Stimulated activated CD8-positive, alpha-beta memory T cell treated with anti-CD3 and anti-CD28 coated beads, Interleukin-7, amount 100 ng/mL, for 48 hours (primary cell): ENCODE measurements at places on chromosomes 12 and 14.

- no peak for DNase-seq
These were observed 243.5 kb upstream of the DAAM1 start for GRCh38 chr14:58944968-58945356.

DNA sequence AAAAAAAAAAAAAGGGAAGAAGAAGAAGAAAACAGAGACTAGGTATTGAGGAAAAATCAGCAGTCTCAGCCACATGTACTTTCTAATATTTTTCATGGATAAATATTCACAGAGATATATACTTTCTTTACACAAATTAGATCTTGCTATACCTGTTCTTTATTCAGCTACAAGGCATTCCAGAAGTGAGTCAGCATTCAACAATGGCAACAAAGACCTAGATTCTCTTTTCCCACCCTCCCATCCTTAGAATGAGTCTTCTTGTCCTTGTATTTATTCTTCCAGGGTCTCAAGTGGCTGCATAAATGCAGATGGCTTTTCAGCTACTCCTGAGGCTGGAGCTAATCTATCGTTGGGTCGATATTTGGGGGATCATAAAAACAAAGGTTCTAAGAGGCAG lies 93.0 kb downstream of the NT5DC3 start:
- no peak for DNase-seq

DNA sequence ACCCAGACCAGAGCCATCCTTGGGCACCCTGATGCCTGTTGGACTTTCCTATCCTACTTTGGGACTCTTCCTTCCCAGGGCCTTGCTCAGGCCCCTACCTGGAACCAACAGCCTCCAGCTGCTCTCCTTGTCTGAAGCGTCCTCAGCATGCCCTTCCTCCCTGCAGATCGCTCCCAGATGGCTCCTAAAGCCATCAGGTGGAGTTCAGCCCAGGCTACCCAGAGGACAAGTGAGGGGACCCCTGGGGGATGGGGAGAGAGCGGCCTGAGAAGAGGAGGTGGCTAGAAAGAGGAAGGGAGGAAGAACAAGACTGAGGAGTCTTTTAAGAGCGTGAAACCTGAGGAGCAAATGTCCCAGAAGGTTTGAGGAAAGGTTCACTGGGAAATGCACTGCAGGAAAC lies 236.6 kb downstream of the ZFP36L1 start:
- no peak for DNase-seq

- no peak for DNase-seq
These were observed 14.9 kb downstream of the EEA1 start for GRCh38 chr12:92914170-92914569.

DNA sequence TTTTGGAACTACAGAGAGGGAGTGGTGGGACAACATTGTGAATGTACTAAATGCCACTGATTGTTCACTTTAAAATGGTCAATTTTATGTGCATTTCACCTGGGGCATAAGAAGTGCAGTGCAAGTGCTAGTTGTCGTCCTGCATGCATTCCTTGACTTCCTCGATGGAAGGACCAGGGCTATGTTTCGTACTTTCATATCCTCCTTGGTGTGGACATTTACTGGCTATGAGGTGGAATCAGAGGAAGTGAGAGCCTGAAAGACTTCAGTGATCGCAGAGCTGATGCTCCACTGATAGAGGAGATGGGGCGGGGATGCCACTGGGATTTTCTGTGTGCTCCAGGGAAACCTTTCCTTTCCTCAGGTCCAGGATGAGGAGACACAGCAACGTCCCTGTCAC lies 54.1 kb upstream of the DDX11 start:
- no peak for DNase-seq

DNA sequence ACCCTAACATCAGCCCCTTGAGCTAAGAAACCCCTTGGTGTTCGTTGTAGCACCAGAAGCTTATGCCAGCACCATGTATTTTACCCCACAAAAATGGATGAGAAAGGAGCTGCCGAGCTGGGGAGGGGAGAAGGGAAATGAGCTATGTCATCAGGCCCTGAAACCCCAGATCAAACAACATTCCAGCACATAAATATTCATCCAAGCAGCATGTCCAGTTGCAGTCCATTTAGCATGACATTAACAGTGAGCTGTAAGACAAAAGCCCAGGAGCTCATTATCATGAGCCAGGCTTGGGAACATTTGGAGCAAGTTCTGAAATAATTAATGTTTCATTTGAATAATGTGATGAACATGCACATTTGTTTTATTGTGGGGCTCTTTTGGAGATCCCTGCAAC lies 630.1 kb upstream of the TMEM132C start:
- DNase-seq, result no peak

GRCh38 chr12:90281154-90281868 lies 572.7 kb upstream of the ATP2B1 start:
- DNase-seq, result no peak

DNA sequence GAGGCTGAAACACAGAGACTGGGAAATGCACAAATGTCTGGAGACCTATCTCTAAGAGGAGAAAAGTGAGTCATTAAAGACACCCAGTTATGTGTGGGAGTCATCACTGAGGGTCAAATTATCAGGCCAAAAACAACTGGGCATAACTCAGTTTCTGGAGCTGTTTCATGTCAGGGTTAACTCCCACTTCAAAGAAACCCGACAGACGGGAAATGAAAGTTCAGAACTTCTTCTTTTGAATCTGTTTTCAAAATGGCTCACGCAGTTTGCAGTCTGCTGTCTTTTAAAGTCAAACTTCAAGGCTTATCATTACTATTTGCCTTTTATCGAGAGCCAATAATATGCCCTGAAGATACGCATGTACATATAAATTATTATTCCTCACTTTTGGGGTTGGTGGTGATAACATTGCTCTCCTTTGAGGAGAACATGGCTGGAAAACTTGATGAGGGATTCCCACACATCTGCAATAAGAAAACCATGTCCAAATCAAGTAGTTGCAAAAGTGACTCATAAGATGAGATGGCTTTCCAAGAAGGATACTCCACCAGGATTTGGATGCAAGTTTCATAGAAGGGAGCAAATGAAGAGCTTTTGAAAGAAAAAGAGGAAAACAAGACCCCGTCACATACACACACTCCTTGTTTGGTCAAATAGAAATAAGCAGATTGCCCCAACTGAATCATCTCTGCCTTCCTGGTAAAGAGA lies 341.4 kb downstream of the ADAMTS20 start:
- no peak for DNase-seq

DNA sequence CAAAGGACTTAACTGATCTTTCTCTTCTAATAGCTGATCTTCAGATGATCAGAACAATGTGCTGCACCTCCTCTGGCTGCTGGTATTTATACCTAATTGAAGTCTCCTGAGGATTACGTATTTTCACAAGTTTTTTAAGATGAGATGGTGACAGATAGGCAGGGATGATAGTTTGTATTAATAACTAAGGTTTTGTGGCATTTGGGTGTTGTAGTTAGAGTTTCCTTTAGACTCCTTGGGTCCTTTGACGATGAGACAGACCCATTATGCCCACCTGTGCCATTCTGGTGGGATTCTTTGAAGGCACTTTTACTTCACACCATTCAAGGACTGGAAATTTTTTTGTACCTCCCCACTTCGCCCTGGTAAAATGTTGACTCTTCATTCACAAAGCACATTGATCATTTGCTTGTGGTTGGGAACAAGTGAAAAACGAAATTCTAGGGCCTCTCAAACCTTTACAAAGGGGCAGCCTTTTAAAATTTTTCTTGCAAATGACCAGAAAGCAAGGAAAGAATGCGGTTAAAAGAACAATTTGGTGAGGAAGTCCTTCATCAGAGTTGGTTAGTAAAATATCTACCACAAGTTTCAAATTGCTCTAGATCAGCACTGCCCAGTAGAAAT lies at the start of gene IFNG:
Gene IFNG (minus strand): TSS at position 60 of the 624 bp plus-strand sequence. CDS start 125 bp downstream, outside the sequence.
- DNase-seq, result no peak

GRCh38 chr12:752695-753610 lies 574 bp downstream of the WNK1 start:
- DNase-seq, result no peak

- DNase-seq, result no peak
These were observed 38.8 kb upstream of the TDRD9 start for GRCh38 chr14:103889313-103890051.

DNA sequence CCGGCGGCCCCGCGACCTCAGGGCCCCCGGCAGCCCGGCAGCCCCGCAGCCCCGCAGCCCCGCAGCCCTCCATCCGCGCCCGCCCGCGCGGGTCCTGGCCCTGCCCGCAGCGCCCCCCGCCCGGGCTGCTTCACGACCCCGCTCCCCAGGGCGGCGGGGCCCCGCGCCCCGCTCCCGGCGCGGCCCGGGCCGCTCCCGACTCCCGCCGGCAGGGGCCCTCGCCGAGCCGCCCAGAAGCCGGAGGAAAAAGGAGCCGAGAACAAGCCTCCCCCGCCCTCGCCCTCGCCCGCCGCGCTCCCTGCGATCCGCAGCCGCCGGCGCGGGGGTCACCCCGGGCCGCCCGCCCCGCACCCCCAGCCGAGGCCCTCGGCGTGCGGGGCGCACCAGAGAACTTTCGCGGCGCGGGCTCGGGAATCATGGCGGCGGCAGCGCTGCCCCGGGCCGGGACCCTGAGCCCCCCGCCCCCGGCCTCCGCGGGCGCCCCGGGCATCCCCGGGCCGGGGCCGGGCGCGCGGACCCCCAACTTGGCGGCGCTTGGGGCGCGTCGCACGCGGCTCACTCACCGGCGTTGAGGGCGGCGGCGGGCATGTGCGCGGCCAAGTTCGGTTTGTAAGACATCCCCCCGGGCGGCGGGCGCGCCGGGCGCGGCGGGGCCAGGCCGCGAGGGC lies 521 bp downstream of the CDK2AP1 start:
- peak; percentile 51 for DNase-seq

DNA sequence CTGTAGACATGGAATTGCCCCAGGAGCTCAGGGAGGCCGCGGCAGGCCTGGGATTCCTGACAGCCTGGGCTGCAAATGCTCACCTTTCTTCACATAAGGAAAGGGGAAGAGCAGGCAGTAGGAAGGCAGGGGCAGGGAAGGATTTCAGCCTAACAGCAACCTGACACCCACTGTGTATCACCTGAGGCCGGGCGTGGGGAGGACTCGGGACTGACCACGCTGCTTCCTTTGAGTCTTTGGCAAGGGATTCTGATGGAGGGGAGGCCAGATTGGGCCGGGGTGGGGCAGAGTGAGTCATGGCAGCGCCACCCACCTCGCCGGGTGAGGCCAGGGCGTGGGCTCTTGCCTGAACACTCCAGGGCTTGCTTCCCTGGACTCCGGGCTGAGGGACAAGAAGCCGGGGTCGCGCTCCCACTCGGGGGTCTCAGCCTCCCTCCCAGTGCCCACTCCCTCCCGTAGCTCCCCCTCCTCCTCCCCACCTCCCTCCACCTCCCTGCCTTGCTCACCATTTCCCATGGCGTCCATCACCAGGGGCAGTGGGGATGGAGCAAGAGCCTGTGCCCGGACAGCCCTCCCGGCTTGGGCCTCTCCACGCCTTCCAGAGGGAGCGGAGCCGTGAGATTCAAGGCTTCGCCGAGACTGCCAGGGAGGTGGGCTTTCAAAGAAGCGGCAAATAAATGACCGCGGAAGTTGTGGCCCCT lies 247.9 kb upstream of the RTL1 start:
- DNase-seq, result no peak

DNA sequence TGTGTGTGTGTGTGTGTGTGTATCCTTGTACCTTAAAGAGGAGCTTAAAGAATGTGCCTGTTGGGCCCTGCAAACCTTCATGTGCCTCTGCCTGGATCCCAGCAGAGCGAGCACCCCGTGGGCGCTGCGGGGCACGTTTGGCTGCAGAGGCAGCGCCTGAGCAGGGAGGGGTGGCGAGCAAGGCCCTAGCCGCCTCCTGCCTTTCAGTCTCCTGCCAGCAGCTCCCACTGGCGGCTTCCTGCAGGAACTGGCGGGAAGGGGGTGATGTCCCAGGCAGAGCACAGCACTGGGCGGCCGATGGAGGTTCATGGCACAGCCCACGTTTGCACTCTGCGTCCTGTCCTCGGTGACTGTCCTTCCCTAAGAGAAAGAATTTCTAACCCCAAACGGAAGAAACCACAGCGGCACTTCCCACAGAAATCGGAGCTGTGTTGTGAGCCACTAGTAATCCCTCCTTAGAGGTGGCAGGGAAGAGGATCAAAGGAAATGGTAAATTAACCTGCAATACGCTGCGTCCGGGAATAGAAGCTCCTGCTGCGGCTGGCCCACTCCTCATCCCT lies 19.8 kb downstream of the ZBTB42 start:
- no peak for DNase-seq

GRCh38 chr12:49338830-49339463 lies 2.0 kb upstream of the C1QL4 start:
- no peak for DNase-seq

GRCh38 chr12:96236221-96236822 lies 42.1 kb downstream of the ELK3 start:
- no peak for DNase-seq

GRCh38 chr12:112967306-112967705 lies 11.0 kb upstream of the OAS2 start:
- no peak for DNase-seq

DNA sequence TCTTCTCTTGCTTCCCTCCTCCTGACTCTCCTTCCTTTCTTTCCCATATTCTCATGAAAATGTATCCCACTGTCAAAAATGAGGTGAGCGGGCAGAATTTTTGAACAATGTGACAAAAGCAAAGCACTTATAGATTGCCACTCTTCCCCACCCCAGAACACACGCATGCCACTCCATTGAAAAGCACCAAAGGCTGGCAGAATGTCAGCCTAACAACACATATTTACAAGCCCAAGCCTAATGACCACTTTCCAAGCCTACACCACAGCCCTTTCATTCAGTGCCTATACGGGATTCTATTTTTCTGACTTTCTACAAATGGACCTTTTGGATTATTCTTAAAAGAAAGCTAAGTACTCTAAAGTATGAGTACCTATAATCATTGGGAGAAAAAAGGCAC lies 62.9 kb upstream of the METAP2 start:
- no peak for DNase-seq

DNA sequence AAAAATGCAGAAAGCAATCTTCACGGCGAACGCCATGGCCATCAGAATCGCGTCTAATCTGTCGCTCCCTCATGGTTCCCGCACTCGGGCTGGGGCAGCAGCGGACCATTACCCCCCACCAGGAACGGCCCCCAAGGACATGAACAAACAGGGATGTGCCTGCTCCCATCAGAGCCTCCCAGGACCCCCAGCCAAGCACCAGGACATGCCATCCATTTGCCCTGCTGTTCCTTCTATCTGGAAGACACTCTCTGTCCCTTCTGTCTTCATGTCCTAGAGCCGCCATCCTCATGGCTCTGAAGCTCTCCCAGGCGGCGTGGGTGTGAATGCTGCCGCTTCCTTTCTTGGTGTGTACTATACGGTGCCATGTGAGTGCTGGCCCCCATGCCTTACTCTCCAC lies 371.8 kb downstream of the BCL11B start:
- DNase-seq, result no peak

DNA sequence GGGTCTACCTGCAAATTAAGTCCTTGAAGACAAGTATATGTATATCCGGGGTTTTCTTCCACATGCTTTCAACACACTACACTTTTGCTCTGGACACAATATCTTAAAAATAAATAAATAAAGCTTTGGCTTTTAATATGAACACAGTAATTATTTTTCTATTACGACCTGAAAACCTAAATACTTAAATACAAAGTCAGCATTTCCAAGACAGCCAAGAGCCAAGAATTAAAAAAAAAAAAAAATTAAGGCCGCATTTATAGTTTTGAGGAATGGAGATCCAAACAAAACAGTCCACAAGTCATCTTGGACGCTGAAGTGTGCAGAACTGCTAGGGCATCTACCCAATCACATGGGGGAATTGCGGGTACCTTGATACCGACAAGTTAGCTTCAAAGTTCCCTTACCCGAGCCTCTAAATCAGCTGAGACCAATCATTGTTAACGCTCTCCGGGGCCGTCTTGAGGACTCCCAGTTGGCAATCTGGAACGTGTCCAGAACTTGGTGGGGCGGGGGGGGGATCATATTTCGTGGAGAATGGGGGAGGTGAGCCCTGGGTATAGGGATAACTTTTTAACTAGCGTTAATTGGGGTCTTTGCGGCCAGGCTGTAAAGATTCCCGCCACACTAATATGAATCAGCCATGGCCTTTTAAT lies 731 bp upstream of the PCNX4 start:
- no peak for DNase-seq
